ENCODE measurements at places on chromosomes 2 and 18.

DNA sequence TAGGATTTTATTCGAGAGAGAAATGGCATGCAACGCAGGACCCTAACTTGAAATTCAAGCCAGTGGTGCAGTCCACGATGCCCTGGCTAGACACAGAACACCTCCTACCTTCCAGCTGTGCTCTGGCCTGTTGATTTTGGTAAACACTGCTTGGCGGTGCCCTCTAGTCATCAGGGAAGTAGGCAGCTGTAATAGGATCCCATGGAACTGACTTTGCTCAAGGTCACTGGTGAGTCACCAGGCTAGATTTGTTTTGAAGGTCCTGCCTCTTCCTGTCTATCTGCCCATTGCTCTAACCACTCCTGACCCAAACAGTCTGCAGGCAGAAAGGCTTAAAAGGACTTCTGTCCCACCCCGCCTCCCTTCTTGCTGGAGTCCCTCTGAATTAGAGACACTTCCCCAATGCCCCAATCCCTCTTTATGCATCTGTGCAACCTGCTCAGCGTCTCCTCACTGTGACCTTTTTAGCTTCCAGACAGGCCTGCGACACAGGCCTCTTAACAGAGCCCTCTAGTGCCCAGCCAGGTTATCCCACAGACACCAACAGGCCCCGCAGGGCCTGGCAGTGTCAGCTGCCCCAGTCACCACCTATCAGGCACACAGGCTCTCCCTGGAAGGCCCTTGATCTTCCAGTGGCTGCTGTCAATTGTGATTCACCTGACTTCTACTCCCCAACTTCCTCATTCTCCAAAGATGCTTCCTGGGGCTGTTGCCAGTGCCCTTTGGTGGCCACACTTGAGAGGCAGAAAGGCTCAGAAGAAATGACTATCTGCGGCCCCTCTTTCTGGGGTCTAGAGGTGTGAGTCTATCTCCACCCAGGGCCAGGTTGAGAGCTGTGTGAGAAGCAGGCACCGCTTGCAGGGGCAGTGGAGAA, 5.2 kb downstream of the TMEM127 start:
- DNase-seq = no peak

GRCh38 chr2:129248198-129248597, 731.3 kb upstream of the RAB6C start:
- DNase-seq = no peak

GRCh38 chr2:236170590-236171165, 2.5 kb upstream of the GBX2 start:
- DNase-seq = no peak

DNA sequence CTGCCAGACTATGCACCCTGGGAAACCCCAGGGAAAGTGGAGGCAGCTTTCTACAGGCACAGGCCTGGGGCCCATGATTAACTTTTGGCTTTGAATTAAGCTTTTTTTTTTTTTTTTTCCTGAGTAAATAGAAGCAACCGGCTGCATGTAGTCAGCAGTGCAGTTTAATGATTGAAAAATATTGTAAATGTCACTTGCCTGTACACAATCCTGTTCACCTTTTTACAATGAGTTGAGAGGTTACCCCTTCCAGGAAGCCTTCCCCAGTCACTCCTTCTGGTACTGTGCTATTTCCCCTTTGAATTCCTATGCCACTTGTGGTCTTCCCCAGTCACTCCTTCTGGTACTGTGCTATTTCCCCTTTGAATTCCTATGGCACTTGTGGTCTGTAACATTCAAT, 475.6 kb downstream of the TDRD15 start:
- no peak for DNase-seq

GRCh38 chr2:238971318-238972145, 123.6 kb downstream of the TWIST2 start:
- no peak for DNase-seq

- DNase-seq = no peak
Measured at GRCh38 chr2:120262150-120262549, 9.5 kb downstream of the RALB start.

GRCh38 chr2:126864861-126865260, 33.8 kb upstream of the TEX51 start:
- no peak for DNase-seq

DNA sequence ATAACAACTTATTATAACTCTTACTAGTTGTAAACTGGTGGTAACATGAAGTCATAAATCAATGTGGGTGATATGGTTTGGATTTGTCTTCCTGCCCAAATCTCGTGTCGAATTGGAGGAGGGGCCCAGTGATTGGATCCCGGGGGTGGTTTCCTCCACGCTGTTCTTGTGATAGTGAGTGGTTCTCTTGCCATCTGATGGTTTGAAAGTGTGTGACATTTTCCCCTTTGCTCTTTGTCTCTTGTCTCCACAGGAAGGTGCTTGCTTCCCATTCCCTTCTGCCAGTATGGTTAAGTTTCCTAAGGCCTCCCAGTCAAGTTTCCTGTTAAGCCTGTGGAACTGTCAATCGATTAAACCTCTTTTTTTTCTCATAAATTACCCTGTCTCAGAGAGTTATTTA, 321.6 kb downstream of the DSEL start:
- no peak for DNase-seq

GRCh38 chr18:51897884-51898283, 442.1 kb upstream of the DCC start:
- no peak for DNase-seq

GRCh38 chr2:230202430-230203109, 17.2 kb downstream of the SP110 start:
- DNase-seq = no peak

DNA sequence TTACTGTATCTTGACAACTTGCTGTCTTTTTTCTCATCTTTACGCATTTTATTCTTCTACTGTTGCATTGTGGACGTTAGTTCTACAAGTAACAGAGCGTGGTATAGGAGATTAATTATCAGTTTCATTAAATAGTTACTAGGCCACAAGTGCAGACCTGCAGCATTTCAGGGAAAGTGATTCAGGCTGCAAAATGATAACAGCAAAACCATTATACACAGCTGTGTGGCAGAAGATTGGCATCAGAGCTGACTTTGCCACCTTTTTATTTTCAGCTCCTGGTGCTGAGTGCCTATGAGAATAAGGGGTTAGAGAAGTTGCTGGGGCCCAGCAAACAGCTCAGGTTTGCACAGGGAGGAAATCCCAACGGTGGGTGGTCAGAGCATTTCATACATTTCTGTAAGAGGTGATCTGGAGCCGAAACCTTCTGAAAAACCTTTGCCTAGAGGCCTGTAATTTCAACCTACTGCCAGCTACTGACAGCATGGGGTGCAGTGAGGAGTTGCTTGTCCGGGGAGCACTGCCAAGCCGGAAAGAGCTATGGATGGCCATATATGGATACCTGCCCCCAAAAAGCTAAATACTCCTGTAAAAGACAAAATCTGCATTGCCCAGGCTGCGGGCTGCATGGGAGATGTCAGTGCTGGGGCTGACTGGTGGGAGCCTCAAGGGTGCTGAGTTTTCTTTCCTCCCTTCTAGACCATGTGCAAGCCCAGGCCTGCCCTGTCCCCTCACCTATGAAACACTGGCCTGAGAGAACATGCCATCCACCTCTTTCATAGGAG, 2.7 kb upstream of the CCBE1 start:
- DNase-seq = no peak

DNA sequence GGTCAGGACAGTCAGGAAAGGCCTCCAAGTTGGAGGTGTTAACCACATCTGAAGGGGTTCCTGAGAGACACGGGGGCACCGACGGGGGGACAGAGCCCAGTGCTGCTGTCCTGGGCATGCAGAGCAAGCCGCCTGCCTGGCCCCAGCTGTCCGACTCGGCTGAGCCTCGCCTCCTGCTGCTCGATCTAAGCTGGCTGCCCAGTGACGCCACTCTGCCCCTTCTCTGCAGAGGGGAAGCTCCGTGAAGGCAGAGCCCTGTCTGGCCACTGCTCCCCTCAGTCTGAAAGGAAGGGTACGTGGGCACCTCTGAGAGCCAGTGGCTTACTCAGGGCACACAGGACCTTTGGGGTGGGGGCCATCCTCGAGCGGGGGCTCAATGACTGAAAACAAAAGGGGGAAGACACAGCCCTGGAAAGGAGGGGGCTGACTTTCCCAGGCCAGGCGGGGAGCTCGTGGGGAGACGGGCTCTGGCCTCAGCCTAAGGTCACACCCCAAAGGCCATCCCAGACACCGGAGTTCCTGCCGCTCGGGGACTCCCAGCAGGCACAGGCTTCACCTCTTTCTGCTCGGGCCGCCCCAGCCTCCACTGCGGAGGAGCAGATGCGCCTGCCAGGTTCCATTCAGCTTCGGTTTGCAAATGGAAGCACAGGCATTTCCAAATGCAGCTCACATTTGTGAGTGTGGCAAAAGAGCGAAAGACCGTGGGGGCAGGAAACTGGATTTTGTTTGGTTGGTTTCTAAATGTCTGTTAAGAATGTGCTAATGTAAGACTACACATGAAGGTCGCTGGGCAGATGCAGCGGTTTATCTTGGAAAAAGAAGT, 136.9 kb downstream of the HDAC4 start:
- DNase-seq = no peak

DNA sequence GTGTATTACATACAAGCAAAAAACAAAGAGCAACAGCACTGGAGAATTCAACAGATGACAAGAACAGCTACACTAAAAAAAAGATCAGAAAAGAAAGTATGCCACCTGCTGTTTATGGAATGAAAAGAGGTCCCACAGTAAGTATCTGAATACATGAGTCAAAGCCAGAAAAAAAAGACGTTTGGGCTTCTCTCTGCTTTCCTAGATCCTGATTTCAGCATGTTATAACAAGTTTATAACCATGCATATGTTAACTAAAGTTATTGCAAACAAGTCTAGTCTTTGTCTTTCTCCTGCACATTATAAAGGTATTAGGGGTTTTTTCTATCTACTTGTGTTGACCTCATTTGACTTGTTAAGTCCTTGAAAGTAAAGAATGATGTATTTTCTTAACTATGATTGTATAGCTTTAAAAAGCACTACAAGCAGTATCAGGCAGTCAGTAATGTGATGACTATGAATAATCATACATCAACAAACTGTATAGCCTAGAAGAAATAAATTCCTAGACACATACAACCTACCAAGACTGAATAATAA, 108.5 kb upstream of the COL5A2 start:
- DNase-seq = no peak

DNA sequence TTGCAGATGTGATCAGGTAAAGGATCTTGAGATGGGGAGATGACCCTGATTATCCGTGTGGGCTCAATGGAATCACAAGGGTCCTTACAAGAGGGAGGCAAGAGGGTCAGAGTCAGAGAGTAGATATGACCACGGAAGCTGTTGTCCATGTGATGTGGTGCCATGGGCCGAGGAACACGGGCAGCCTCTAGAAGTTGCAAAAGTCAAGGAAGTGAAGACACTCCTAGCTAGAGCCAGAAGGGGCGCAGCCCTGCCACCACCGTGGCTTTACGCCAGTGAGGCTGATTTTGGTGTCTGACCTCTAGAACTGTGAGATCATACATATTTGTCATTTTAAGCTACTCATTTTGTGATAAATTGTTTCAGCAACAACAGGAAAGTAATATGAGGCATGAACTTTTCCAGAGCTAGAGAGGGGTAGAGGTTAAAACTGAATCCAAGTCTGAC, 114.4 kb downstream of the CAPN13 start:
- DNase-seq = no peak

DNA sequence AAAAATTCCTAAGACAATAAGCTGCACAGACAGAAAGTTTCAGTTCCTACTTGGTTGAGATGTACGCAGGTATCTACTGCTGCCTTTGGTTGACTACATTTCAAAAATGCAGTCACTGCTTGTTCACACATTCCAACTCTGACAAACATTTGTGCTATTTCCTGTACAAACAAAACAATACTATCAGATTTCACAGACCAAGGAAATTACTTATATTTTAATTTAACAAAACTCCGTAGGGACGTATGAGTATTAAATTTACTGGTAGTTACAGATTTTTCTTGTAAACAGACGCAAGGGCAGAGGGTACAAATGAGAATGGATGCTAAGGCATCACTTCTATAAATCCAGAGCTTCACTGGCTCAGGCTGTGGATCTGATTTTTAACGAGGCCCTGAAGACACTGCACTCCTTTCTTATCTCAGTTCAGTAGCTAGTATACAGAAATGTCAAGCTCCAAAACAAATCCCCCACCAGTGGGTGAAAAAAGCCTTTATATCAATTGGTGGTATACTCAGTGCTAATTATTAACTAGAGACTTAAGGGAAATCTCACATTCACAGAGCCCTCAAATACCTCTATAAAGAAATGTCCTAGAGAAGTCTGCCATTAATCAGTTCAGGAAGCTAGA, 31.7 kb upstream of the TTC32 start:
- no peak for DNase-seq

DNA sequence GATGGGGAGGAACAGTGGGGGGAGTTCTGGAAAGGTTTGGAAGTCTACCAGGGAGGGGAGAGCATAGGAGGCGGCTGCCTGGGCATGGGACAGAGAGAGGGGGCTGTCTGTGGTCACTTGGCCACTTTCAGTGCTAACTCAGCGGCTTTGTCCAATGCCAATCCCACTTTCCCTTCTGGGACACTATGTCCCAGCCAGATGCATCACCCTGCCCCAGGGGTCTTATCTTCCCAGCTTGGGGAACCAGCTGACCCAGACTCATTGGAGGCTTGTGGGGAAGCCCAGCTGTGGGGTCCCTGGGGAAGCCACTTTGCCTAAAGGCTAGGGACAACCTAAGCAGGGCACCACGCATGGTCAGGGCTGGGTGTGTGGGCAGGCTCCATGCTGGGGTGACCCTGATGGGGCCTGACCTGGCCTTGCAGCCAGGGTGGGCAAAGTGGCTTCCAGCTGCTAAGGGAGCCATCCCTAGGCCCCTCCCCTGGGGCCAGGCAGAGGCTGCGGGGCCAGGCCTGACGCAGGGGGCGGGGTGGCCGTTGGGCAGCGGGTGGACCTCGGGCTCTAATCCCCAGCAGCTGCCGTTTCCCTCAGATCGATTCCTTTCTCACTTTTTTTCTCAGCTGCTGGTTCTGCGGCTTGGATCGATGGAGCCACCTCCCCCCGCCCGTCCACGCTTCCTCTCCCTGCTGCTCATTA, 1.6 kb upstream of the ASIC4 start:
- DNase-seq = no peak

GRCh38 chr2:205965707-205966106, 120.3 kb downstream of the INO80D start:
- no peak for DNase-seq

- no peak for DNase-seq
Measured at GRCh38 chr2:240974771-240975572, 23.4 kb upstream of the SNED1 start.

- no peak for DNase-seq
Measured at GRCh38 chr2:133848111-133848649, 279.9 kb upstream of the NCKAP5 start.

GRCh38 chr2:11387843-11388242, 43.4 kb upstream of the ROCK2 start:
- DNase-seq = no peak

GRCh38 chr2:17543848-17544247, 3.4 kb downstream of the VSNL1 start:
- no peak for DNase-seq
